Activated CD8-positive, alpha-beta memory T cell treated with anti-CD3 and anti-CD28 coated beads, Interleukin-2, amount 10 ng/mL, durations not matched to agents 7 days and 5 days (primary cell): ENCODE measurements at places on chromosomes 4 and X. TPM values are rescaled to one million over a fixed set of nuclear protein-coding genes. Genes with fewer than 3 reads are reported as not detected.

DNA sequence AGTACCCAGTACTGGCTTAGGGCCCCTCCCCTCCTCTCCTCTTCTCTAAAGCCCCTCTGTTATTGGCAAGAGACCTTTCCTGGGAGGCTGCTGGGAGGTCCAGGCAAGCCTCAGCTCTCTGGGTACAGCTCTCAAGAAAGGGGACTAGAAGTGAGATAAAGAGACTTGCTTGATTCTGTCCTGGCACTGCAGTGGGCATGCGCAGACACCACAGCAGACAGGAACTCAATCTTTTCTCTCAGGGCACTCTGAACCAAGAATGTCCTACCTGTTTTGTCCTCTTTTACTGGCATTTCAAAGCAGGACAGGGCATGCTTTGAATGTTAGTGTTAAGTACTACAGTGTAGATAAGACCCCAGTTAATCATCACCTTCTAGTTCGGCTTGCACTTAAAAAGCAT is 74.9 kb downstream of the NYX start:
- no peaks in the 10 kb centered on the region for H3K27me3 ChIP-seq
- H3K4me1 ChIP-seq: peaks cover 36% of the 10 kb centered on the region
- no peak overlapping the region for H3K4me3 ChIP-seq

- DNase-seq: peak; percentile 87
- peaks cover 42% of the 10 kb centered on the region for H3K4me1 ChIP-seq
- H3K27ac ChIP-seq: peak overlapping the region; percentile 65
- H3K27me3 ChIP-seq: peaks cover 10% of the 10 kb centered on the region
- H3K4me3 ChIP-seq: peak overlapping the region; percentile 7
Observed at GRCh38 chr4:7960790-7961655, 21.4 kb upstream of the AFAP1 start.

The HSFX1 gene
- 0.61 TPM for total RNA-seq

The PPEF2 gene
- not detected for total RNA-seq

The SYTL4 gene
- not detected for total RNA-seq

The CT83 gene
- not detected for total RNA-seq

The HTT gene
- 72.7 TPM for total RNA-seq
